SIG-M5 (cell line): ENCODE measurements at places on chromosomes 11 and 22.

- no peak for DNase-seq
Observed at GRCh38 chr11:44729713-44730112, 3.0 kb downstream of the TSPAN18 start.

- no peak for DNase-seq
Observed at GRCh38 chr22:29695129-29695926, 24.5 kb upstream of the CABP7 start.

GRCh38 chr11:120105576-120105975 lies 32.3 kb downstream of the TRIM29 start:
- no peak for DNase-seq

DNA sequence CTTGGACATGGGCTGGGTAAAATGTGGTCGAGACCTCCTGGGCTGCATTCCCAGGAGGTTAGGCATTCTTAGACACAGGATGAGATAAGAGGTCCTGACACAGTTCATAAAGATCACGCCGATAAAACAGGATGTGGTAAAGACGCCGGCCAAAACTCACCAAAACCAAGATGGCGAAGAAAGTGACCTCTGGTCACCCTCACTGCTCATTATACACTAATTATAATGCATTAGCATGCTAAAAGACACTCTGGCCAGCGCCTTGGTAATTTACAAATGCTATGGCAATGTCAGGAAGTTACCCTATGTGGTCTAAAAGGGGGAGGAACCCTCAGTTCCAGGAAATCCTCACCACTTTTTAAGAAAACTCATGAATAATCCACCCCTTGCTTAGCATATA lies 983.3 kb downstream of the OPCML start:
- DNase-seq = no peak

DNA sequence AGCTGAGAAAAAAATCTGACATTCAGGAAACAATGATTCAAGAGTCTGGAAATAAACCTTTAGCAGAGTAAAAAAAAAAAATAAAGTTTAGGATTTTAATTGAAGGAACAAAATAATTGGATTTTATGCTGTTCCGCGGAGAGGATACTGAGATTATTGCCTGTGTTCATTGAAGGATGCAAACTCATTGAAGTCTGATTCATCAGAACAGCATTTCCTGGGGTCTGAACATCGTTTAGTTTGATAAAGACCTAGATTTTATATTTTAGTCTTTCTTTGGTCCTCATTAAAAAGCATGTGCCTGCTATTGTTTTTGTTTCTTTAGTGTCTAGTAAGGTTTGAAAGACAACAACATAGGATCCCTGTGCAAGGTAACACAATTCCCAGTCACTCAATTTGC lies 4.5 kb downstream of the TLCD5 start:
- DNase-seq = no peak

GRCh38 chr22:40347300-40347699 lies 1.0 kb downstream of the ADSL start:
- no peak for DNase-seq

GRCh38 chr22:40412441-40412840 lies 42.0 kb downstream of the SGSM3 start:
- DNase-seq = peak; percentile 39

GRCh38 chr11:37259734-37260133 lies 661.7 kb upstream of the RAG2 start:
- no peak for DNase-seq

GRCh38 chr22:41001722-41002122 lies 50.5 kb downstream of the RBX1 start:
- DNase-seq = no peak

GRCh38 chr11:58712531-58712930 lies 19.2 kb downstream of the GLYAT start:
- DNase-seq = no peak

DNA sequence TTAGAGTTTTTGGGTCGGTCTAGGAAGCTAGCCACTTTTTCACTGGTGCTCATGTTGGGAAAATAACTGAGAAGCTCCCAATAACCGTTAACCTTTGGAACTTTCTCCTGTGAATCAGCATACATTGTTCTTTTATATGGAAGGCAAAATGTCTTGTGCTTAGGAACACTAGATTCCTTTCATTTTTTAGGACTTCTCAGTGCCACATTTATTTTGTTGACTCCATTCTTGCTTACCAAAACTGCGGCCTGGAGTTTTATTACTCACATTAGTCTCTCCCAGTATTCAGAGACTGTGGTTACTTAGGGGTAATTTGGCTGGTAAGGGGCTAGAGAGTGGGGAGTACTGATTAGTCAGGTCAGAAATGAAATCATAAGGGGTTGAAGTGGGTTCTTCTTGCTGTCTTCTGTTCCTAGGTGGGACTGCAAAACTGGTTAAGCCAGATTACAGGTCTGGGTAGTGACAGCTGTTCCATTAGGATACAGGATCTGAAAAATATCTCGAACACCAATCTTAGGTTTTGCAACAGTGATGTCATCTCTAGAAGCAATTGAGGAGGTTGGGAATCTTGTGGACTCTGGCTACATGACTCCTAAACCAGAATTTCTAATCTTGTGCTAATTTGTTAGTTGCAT lies 631.4 kb upstream of the LUZP2 start:
- DNase-seq = no peak

DNA sequence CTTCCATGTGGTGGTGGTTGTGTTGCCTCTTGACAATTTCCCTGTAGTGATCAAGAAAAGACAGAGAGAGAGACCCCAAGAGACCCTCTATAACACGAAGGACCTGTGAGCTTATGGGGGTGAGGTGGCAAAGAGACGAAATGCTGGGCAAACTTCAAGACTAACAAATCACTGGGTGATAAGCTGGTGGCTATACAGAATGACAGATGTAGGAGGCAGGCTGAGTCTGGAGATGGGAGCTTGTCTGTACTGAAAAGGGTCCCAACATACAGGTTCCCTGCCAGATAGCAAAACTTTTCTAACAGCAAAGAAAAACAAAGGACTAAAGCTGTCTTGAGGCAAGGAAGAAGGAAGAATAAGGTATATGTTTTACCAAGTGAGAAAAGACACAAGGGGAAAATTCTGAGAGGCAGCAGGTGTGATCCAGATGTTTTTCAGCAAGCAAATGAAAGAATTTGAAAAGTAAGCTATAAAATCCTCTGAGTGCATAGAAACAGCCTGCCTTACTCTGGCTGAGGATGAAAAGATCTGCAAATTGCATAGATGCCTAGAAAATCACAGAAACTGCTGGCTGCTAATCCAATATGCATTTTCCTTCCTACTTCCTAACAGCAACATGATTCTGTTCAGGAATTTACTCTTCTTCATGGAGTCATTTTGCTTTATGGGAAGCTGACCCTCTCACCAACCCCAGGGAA lies 21.9 kb upstream of the LYVE1 start:
- no peak for DNase-seq

- DNase-seq = no peak
Observed at GRCh38 chr22:49512487-49513165, 315.0 kb downstream of the BRD1 start.

DNA sequence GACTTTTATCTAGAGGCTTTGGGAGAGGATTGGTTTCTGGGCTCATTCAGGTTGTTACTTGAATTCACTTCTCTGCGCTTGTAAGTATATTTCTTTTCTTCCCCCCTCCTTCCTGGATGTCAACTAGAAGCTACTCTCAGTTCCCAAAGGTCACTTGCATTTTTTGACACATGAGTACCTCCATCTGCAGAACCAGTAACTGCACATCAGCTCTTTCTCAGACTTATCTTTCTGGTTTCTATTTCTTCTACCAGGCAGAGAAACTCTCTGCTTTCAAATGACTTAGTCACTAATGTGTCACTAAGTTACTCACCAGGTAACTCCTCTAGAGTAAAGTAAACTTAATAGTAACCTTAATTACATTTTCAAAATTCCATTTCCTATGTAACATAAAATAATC lies 773.0 kb upstream of the LUZP2 start:
- DNase-seq = no peak

GRCh38 chr11:48103621-48104567 lies 112.7 kb upstream of the OR4B1 start:
- no peak for DNase-seq

GRCh38 chr11:125327518-125328224 lies 163.1 kb downstream of the PKNOX2 start:
- no peak for DNase-seq

- no peak for DNase-seq
Observed at GRCh38 chr11:14022251-14022650, 59.7 kb downstream of the SPON1 start.
